Stimulated activated CD8-positive, alpha-beta memory T cell treated with anti-CD3 and anti-CD28 coated beads, Interleukin-2, amount 100 ng/mL, for 1 hour (primary cell): ENCODE measurements at places on chromosomes 5 and 9.

DNA sequence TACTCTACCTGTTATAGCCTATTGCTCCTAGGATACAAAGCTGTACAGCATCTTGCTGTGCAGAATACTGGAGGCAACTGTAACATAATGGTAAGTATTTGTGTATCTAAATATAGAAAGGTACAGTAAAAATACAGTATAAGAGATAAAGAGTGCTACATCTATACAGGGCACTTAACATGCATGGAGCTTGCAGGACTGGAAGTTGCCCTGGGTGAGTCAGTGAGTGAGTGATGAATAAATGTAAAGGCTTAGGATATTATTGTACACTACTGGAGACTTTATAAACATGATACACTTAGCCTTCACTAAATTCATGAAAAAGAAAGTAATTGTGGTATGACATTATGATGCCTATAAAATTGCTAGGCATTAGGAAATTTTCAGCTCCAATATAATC, 65.5 kb upstream of the OSMR start:
- no peak for DNase-seq

GRCh38 chr5:103569313-103570060, 6.9 kb upstream of the NUDT12 start:
- no peak for DNase-seq

GRCh38 chr9:130806327-130806716, 28.7 kb upstream of the ABL1 start:
- DNase-seq: no peak

GRCh38 chr9:7164440-7165330, 406.9 kb downstream of the KDM4C start:
- DNase-seq: no peak

- DNase-seq: no peak
Observed at GRCh38 chr9:137464291-137464999, 5.3 kb upstream of the NSMF start.

GRCh38 chr9:99377790-99378775, 156.0 kb downstream of the SEC61B start:
- DNase-seq: no peak

DNA sequence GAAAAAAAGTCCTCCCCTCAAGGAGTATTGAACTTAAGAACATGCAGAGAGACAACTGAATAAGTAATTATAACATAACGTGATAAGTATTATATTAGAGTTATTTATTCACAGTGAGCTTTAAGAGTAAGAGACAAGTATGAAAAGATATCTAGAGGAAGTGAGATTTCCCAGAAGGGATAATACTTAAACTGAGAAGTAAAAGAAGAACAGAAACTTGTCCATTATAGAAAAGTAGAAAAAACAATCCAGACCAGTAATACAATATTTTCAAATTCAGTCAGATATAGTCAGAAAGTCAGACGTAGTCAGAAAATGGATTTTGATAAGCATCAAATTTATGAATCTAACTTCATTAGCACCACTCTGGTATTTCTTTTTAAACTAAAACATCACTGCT, 613.0 kb upstream of the CCNG1 start:
- DNase-seq: no peak

DNA sequence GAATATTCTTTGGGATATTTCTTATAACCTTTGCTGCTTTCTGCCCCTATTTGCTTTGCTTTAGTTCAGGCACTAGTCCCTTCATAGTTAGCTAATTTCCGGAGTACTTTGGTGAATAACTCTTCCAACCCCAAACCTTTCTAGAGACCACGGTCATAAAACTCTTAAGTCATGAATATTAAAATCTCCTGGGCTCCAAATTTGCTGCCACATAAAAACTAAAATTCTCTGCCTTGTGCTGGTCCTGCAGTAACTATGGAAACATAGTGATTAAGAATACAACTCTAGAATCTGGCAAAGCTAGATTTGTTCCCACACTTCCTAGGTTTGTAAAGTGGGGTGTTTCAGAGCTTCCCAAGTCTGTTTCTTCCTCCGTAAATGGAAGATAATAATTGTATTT, 10.0 kb upstream of the ACTBL2 start:
- DNase-seq: no peak

GRCh38 chr5:177426566-177427210, at the start of gene GRK6:
Gene GRK6 (plus strand): TSS chr5:177426676. CDS start chr5:177426846, 170 bp downstream.
- no peak for DNase-seq

DNA sequence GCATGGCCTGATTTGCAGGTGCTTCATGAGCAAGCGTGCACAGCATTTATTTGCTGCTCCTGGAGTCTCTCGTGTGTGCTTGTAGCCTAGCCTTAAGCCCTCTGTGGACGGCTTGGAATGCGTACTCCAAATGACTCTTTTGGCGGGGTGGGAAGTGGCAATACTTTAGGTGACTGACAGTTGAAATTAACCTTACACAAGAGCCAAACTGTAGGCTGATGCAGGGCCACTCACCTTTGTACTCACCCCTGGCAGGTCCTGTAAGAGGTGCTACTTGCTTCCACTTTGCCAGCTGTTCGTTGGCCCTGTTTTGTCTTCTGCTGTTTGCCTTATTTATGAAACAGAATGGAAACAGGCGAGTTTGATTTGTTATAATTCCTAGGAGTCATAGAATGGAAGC, 22.9 kb downstream of the TENT4A start:
- DNase-seq: no peak

DNA sequence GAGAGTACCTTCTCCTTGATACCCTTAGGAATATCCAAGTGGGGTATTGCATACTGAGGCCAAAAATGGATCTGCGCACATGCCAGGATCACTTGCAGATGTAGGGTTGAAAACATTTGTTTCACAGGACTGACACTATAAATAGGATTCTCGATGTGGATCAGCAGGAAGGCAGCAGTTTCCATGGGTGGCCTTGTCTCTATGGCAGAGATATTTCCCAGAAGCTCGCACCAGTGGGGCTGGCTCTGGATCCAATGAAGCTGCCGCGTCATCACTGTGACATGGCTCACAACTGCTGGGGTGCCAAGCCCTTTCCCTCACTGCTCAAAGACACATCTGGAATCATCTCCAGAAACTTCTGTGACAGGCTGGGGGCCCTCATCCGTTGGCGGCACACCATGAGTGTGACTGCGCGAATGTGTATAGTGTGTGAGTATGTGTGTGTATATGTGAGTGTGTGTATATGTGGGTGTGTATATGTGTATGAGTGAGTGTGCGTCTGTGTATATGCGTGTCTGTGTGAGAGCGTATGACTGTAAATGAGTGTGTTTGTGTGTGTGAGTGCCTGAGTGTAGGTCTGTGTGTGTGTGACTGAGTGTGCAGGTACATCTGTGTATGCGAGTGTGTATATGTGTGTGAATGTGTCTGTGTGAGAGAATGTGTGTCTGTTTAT, 182.5 kb downstream of the GAS1 start:
- no peak for DNase-seq

DNA sequence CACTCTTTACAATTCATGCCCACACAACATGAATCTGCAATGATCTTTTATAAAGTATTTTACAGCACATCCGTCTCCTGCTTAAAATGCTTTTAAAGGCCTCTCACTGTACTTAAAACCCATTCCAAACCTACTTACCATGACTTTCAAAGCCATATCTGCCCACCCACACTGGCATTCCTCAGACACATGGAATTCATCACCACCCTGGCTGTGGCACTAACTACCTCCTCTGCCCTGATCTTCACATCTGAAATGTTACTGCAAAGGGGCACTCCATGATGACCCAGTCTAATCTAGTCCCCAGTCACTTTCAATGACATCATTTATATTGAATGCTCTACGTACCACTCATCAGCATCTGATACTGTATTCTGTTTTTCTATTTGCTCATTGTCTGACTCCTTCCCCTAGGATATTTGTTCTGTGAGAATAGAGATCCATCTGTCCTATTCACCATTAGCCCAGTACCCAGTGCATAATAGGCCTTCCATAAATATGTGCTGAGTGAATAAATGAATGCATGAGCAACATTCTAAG, 193.2 kb upstream of the KIF2A start:
- DNase-seq: no peak

DNA sequence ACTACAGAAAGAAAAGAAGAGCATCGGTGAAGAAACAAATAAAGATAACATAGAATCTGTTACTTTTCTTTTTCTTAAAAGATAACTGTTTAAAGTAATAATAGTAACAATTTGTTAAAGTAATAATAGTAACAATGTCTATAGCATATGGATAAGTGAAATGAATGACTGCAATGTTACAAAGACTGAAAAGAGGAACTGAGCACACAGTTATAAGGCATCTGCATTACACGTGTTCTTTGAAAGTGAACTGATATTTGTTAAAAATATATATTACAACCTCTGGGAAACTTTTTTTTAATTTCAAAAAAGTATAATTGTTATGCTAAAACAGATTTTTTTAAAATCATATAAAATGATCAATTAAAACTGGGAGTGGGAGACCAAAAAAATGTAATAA, 88.4 kb upstream of the FST start:
- no peak for DNase-seq

GRCh38 chr5:125120012-125120411, 373.6 kb upstream of the ZNF608 start:
- no peak for DNase-seq

GRCh38 chr9:18331310-18331684, 142.7 kb upstream of the ADAMTSL1 start:
- DNase-seq: no peak

DNA sequence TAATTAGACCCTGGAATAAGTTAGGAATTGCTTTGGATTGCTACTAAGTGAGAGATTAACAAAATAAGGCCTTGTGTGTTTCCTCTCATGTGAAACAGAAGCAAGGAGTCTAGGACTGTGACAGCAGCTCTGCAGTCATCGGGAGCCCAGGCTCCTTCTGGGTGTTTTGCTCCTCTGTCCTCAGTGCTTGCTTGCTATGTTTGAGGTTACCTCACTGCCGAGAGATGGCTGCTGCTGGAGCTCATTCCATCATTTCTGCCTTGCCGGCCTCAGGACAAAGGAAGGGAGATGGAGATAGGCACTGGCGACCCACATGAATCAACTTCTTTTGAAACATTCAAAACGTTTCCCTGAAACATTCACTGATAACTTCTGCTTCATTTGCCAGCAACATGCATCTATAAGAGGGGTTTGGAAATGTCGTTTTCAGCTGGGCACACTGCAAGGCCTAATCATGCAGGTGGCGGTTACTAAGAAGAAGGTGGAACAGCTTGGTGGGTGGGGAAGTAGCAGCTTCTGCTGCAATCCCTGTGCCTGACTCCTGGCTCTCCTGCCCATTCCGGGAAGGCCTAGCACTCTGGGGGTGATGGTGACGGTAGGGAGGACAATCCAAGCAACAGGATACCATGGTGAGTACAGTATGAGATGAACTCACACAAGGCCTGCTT, 77.2 kb upstream of the CD180 start:
- DNase-seq: no peak

GRCh38 chr5:32852535-32852934, 141.4 kb downstream of the NPR3 start:
- DNase-seq: no peak

DNA sequence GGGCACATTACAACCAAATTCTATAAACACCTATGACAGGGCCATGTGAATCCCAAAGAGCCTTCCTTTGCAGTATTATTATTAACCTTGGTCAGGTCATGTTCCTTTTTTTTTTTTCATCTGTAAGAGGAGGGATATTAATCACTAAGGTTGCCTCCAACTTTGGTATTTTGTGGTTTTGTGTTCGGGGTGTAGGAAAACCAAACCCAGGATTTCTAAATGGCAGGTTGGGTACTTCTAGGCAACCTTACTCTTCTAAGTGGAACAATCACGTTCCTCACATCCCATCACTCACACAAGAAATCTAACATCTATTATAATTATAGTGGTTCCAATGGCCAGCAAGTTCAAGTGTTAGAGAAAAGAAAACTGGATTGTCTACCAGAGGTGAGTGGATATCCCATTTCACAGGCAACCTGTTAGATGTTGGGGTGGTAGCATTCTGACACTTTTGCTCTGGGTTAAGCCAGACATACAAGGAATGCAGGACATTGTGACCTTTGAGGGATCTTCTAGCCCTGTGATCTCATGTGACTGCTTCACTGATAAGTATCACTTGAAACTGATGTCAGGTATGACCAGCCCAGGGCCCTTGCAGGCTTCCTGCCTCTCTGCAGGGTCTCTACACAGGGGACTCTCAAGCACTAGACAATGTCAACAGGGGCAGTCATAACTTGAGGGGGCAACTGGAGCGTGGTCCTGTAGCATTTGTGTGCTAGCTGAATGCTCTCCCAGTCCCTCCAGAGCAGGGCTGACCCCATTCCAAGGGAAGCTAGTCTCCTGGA, 126.2 kb upstream of the VLDLR start:
- DNase-seq: no peak

GRCh38 chr9:95785209-95785608, 90.3 kb upstream of the ERCC6L2 start:
- no peak for DNase-seq

DNA sequence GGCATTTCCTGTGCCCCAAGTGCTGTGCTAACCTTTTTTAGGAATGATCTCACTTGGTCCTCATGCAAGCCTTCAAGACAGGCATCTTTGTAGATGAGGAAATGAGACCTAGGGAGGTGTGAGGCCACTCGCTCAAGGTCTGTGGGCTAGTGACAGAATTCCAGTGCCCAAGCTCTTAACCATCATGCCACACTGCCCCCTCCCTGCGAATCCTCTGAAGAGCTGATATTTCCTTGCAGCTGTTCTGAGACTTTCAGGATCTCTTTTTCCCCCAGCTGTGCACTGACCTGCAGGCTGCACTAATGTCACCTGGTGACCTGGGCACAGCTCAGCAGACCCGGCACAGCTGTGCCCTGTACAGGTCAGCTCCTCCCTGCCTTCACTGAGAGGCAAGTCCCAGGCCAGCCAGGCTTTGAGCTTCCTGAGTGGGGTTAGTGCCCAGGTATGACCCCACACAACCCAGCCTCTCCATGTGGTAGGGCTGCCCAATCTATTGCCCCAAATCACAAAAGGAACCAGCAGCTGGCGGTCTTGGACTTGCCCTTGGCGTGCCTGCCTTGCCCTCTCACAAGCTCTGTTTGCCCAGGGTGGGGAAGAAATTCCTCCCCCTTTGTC, 32.7 kb downstream of the MORN5 start:
- no peak for DNase-seq

DNA sequence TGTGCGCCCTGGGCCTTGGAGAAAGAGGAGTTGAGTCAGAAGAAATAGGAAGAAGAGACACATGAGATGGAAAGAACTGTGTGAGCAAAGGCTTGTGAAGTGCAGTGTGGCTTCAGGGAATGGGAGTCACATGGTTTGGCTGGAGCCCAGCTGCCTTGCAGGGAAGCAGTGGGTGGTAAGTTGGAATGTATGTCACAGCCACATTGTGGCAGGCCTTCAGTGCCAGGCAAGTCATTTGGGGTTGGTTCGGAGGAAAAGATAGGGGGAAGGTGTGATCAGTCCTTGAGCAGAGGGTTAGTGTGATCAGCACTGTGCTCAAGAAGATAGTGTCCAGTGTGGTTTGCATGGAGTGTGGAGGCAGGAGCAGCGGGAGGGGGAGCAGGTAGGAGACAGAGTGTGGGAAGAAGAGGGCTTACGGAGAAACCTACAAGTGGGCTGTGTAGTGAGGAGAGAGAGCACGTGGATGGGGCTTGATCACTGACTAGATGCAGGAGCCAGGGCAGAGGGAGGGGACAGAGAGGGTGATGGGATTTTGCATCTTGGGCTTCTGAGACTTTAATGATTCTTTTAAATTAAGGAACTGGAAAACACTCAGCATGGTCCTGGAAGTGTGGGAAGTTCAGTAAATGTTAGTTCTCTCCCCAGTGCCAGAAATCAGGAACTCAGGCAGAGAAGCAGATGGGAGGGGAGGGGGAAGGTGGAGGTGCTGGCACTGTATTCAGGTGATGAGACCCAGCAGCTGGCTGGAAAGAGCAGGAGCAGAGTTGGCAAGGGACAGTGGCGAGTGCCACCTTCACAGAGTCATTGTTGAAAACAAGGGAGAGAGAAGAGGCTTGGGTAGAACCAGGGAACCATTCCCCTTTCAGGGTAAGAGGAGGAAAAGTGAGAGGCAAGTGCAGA, 46.6 kb downstream of the ARHGAP26 start:
- DNase-seq: no peak
